ENCODE measurements at places on chromosomes 16 and 17.
A peak's percentile ranks its signal among the peaks of the same experiment; 100 is the strongest.

GRCh38 chr17:80995131-80995530, 3.5 kb downstream of the CHMP6 start:
- no peak for DNase-seq

- DNase-seq, result no peak
Measured at GRCh38 chr16:85564277-85565051, 48.7 kb upstream of the GSE1 start.

DNA sequence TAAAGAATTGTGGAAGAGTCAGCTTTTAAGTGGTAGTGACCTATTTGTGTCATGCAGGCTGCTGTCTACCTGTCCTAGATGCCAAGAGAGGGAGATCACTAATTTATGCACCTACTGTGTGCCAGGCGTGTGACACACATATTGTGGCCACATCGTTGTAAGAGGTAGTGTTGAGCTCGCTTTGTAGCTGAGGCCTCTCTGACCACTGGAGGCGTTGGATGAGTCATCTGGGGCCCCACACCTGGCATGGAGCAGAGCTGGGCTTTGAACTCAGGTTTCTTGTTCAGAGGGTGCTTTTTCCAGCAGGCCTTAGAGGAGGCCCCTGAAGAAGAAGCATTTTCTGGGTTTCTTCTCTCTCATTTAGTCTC, 52.3 kb upstream of the LGALS9 start:
- DNase-seq, result no peak

- DNase-seq, result no peak
Measured at GRCh38 chr16:4693956-4694641, 737 bp downstream of the NUDT16L1 start.

DNA sequence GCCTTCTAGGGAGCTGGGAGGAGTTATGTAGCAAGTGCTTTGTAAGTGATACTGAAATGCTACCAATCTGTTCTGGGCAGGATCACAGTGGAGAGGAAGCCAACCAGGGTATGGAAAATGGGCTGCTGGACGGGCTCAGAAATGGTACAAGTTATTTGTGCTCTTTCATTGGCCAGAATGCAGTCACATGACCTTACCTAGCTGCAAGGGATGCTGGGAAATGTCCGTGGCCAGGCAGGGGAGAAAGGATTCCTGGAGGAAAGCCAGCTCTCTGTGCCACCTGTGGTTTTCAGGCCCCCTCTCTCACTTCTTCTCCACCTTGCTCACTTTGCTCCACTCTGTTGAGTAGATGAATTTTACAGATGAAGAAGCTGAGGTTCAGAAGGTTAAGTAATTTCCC, 4.8 kb downstream of the EEF2K start:
- no peak for DNase-seq

GRCh38 chr16:26644912-26645543, 421.7 kb upstream of the C16orf82 start:
- DNase-seq, result no peak

- DNase-seq, result no peak
Measured at GRCh38 chr17:9643611-9644010, 1.7 kb upstream of the USP43 start.

- no peak for DNase-seq
Measured at GRCh38 chr16:29012913-29013553, 28.2 kb downstream of the LAT start.

GRCh38 chr17:61416540-61417363, 17.1 kb downstream of the TBX2 start:
- DNase-seq, result no peak

GRCh38 chr17:74085434-74085833, 118.0 kb upstream of the RPL38 start:
- DNase-seq, result no peak

- no peak for DNase-seq
Measured at GRCh38 chr17:76682296-76682695, 28.5 kb downstream of the MXRA7 start.

GRCh38 chr17:37741341-37742115, 3.3 kb downstream of the HNF1B start:
- DNase-seq, result no peak

- DNase-seq, result no peak
Measured at GRCh38 chr16:31427441-31428278, 500 bp downstream of the COX6A2 start.

GRCh38 chr17:38403491-38403890, 24.8 kb upstream of the ARHGAP23 start:
- DNase-seq, result no peak

DNA sequence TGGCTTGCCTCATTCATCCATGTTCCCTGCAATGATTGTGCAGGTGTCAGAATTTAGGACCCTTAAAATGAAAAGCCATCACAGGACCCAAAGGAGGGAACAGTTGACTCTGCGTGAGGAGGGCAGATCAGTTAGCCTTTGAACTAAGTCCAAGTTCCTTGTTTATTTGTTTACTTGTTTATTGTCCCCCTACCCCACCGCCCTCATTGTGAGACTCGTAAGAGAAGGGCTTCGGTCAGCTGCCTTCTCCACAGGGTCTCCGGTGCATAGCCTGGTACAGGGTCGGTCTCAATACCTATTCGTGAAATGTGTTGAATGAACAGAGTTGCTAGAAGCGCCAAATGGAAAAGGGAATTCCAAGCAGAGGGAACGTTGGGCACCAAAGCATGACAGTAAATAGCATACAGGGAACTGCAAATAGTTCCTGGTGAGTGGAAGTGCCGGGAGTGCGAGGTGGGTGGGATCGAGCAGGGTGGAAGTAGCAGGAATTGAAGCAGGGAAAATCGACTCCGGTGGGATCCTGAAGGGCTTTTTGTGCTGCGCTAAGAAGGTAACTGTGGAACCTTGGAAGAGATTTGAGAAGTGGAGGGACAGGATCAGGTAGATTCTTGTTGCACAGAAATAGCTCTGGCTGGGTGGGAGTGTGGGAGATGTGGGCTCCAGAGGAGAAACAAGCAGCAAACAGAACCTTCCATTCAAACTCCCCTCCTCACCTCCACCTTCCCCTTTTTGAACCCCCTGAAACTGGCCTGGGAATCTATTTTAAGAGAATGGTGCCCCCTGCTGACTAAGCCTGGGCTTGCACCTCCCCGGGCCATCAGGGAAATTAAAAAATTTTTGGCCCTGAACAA, 12.7 kb downstream of the SLC35B1 start:
- no peak for DNase-seq

DNA sequence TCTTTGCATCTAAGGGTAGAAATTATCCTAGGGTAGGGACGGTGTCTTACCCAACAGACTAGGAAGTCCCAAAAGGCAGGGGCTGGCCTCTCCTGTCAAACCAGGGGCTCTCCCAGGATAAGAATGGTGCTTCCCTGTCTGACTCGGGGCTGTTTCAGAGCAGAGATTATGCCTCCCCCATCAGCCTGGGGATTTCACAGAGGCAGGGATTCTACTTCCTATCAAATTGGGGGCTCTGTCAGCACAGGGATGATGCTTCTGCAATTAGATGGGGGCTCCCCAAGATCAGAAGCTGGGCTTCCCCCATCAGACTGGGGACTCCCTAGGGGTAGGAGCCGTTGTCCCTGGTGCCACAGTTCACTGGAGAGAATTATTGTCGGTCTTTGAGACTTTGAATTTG, 2.3 kb downstream of the NXPH3 start:
- DNase-seq, result no peak

DNA sequence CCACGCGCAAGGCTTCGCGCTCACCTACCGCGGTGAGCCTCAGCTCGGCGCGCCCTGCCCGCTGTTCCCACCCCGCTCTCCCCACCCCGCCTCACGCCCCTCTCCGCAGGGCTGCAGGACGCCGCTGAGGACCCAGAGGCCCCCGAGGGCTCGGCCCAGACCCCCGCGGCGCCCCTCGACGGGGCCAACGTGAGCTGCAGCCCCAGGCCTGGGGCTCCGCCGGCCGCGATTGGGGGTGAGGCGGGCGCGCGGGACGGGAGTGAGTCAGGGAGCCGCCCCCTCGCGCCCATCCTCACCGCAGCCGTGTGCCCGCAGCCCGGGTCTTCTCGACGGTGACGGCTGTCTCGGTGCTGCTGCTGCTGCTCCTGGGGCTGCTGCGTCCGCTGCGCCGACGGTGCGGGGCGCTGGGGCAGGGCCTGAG, 1.9 kb upstream of the PAQR4 start:
- no peak for DNase-seq

GRCh38 chr17:77370586-77370985, 229.8 kb downstream of the SEC14L1 start:
- DNase-seq, result no peak

GRCh38 chr17:41678907-41679739, 9.6 kb upstream of the EIF1 start:
- DNase-seq, result no peak

DNA sequence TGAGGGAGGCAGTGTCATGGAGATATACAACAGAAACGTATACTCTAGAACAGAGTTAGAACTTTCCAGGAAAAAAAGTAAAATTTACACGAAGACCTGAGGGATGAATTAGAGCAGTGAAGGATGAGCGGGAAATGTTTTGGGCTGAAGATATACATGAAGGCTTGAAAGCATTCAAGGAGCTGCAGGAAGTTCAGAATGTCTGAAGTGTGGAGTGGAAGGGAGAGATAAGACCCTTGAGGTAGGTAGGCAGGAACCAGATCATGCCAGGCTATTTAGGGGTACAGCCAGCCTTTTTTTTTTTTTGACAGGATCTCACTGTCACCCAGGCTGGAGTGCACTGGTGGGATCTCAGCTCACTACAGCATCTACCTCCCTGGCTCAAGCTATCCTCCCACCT, 3.2 kb upstream of the NLK start:
- DNase-seq, result no peak

DNA sequence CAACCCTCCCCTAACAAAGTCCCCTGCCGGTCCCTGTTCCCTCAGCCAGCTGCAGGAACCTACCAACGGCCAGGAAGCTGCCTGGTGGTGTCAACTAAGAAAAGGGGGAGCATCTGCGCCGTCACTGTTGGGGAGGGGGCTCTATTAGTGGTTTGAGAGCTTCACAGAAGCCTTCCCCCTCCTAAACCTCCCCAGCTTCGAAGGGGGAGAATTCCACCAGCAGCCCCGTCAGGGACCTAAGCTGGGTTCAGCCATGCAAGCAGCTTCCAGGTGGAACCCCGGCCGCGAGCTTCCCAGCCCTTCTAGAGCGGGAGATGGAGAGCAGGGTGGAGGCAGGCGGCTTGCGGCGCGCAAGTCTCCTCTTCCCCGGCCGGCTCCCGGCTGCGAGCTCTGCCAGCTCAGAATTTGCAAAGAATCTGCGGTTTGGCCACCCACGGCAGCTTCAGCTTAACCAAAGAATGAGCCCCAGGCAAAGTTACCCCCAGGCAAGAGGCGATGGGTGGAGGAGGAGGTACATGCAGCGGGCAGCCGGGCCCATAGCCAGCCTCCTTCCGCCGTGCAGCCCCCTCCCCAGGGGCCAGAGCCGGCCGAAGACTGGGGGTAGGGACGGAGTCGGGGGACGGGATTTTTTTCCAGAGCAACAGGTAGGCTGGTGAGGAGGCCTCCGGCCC, 33.7 kb downstream of the DDX19A start:
- peak; percentile 67 for DNase-seq

DNA sequence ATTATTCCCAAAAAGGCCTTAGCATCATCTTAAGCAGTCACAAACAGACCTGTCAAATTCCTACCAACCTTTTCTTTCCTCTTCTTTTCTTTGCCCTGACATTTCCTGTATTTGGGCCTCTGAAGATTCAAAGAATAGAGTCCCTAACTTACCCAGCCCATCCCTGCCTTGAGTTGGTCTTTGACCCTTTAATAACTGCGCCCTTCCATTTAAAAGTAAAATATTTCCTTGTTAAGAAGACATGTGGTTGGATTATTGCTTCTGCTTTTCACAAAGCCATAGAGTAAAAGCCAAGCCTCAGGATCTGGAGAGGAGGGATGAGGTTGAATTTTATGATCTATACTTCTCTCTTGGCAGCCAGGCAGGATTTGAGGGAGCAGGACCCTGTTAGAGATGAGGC, 13.2 kb upstream of the CCL23 start:
- DNase-seq, result no peak

DNA sequence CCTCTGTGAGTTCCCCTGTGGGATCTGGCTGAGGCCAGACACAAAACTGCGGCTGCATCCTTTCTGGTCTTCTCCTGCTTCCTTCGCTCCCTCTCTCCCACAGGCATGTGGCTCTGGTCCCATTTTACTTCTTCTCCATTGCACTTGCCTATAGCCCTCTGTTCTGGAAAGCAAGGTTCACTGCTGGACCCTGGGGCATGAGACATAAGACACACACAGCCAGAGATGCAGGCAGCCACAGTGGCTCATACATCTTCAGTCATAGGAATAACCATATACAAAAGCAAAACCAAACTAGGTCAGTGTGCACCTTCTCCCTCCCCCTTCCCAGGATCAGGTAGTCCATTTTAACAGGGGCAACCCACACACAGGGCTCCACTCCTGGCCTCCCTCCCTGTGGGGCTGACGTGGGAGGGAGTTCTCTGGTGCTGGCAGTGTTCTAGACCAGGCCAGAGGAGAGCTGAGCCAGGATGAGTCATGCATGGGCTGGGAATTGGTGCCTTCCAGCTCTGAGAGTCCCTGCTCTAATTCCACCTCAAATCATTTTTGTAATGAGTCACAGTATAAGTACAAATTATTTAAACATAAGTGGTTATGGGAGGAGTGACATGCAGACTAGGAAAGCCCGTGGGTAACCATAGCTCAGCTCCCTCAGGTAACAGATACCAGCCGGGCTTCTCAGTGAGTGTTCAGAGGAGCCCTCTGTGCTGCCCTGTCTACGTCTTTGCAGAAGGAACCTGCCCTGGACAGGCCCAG, 58.0 kb downstream of the ASIC2 start:
- peak; percentile 70 for DNase-seq

- DNase-seq, result peak; percentile 61
Measured at GRCh38 chr17:77475016-77475976, 334.5 kb downstream of the SEC14L1 start.

DNA sequence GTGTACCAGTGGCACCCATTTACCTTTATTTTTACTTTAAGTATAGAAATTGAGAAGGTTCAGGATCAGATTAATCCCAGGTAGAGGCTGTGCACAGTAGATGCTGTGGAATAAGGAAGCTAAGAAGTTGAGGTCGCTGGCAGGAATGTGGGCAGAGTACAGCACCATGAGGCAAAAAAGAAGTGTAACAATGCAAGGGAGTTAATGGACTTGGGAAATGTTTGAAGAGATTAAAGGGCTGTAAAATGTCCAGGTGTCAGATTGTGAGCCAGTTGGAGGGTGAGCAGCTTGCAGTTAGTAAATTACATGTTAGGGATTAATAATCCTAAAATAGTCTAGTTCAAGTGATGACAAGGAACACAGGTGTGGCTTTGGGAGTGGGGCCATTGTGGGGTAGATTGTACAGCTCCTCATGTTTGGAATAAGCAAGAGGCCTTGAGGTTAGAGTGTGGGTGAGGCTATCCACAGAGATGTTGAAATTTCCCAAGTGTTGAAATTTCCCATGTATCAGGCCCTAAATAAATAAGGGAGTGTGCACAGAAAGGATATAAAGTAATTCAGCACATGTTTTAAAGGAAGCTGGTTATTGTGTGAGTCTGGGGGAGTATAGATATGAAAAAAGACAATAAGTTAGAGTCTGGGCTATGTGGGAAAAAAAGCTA, 21.5 kb downstream of the TAT start:
- no peak for DNase-seq

- no peak for DNase-seq
Measured at GRCh38 chr17:19978209-19978802, 678 bp upstream of the AKAP10 start.

Data from AG04449 (cell line).